ENCODE measurements at places on chromosomes 7 and 10. TPM values are rescaled to one million over a fixed set of nuclear protein-coding genes. Genes with fewer than 3 reads are reported as not detected.

HTR5A gene
- polyA plus RNA-seq, result 0.14 TPM

DIP2C gene
- 25.6 TPM for polyA plus RNA-seq

ANXA8L1 gene
- not detected for polyA plus RNA-seq

PDIA4 gene
- polyA plus RNA-seq, result 45.6 TPM

SFRP5 gene
- 1.2 TPM for polyA plus RNA-seq

SCART1 gene
- 6.1 TPM for polyA plus RNA-seq

DPYSL4 gene
- 143 TPM for polyA plus RNA-seq

AZGP1 gene
- not detected for polyA plus RNA-seq

IFIT2 gene
- 1.1 TPM for polyA plus RNA-seq

KIAA1549 gene
- 14.8 TPM for polyA plus RNA-seq

CPN1 gene
- not detected for polyA plus RNA-seq

TACC2 gene
- polyA plus RNA-seq, result 17.6 TPM

KLHL7 gene
- 198 TPM for polyA plus RNA-seq

NPFFR1 gene
- polyA plus RNA-seq, result not detected

All from neural cell (in vitro differentiated cells).